ENCODE measurements at places on chromosomes 1 and 21.
A peak's percentile ranks its signal among the peaks of the same experiment; 100 is the strongest.

DNA sequence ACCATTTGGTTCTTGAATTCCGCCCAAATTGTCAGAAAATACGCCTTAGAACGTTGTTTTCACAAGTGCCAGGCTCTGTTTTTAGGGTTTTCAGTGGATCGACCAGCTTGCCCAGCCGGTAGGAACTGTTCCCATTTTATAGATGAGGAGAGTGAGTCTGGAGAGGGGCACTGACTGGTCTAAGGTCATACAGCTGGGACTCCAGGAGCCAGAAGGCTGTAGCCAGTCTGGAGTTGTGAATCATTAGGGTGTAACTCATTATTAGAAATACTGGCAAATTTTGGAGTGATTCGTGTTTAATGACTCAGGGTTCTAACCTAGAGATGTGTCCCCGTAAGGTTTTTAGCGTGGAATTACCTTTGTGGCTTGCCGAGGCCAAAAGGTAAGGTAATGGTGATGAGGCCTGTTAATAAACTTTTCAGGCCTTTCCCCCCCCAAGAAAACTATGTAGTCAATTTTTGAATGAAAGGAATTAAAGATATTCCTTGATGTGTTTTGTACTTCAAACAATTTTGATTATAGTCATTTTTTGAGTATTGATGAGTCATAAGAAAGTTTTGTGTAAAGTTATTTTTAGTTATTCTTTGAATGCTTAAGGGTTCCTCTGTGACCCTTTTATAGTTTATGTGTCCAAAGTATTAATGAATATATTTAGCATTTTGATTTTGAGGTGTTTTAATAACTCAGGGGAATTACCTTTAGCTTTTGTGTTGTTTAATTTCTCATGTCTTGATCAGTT is 2.1 kb downstream of the DYRK1A start:
- peak; percentile 23 for DNase-seq

DNA sequence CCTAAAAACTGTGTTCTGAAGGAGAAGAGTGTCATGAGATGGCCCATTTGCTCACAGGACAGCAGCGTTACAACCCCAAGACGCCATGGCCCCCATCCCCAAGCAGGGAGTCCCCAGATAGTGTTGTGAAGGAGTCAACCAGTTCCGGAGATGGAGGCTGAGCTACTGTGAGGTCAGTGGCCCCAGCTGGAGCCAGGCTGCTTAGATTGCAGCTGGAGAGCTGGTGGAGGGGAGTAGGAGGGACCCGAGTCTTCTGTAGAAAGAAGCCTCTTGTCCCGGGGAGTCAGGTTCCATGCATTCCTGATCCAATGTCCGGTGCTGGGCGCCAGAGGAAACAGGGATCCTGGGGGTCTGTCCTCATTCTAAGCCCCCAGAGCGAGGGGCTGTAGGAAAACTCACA is 93.5 kb upstream of the SIM2 start:
- no peak for DNase-seq

- DNase-seq: peak; percentile 62
Observed at GRCh38 chr1:43293896-43294760, 6.7 kb upstream of the TIE1 start.

- no peak for DNase-seq
Observed at GRCh38 chr1:10495952-10496351, 21.2 kb downstream of the PEX14 start.

DNA sequence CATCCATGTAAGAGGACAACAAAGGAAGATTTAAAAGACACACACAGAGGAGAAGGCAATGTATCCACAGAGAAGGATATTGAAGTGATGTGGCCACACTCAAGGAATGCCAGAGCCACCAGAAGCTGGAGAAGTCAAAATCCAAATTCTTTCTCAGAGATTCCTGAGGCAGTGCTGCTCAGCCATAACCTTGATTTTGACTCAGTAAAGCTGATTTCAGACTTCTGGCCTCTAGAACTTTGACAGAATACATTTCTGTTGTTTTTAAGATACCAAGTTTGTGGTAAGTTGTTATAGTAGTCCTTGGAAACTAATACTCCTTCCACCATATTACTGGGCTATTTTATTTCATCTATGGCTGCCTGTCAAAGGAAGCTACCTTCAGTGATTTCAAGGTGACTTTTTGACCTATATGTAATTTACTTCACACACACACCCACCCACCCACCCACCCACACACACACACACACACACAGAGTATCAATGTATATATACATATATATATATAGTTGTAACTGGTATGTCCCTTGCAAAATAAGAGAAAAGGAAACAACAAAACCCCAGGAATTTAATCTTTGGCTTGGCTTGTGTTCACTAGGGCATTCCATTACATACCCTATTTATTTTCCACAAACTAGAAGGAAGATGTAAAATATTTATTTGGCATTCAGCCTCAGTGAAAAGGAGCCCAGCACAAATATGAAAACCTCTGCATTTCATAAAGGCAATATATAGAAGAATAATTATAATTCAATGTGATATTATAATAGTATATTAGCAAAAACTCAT is 142.1 kb upstream of the PTGFR start:
- peak; percentile 81 for DNase-seq

DNA sequence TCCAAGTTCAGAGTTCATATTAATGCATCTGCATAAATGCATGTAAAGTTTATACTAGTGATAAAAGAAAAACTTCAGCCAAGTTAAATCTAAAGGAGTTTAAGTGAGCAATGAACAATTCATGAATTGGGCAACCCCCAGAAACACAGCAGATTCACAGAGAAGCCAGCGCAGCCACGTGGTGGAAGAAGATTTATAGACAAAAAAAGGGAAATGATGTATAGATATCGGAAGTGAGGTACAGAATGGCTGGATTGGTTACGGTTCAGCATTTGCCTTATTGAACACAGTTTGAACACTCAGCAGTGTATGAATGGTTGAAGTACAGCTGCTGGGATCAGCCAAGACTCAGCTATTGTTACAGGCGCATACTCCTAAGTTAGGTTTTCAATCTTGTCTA is 5.7 kb downstream of the AK5 start:
- DNase-seq: no peak

GRCh38 chr1:230463760-230464159 is 37.6 kb upstream of the PGBD5 start:
- no peak for DNase-seq

DNA sequence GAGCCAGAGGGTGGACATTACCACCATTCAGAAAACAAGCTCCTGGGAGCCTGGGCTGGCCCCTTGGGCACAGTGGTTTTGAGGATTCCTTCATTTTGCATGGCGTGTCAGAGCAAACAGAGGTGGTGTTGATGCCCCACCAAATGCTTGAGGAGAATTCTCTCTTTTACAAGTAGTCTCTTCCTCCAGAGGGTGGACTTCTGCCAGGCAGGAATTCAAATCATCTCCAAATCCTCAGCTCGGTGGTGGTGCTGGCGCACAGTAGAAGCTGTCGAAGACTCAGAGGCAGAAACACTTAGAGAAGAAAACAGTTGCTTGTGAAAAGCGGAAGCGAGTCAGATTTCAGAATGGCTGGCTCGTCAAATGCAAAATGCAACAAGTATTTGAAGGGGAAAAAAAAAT is 3.4 kb upstream of the CHI3L1 start:
- no peak for DNase-seq

DNA sequence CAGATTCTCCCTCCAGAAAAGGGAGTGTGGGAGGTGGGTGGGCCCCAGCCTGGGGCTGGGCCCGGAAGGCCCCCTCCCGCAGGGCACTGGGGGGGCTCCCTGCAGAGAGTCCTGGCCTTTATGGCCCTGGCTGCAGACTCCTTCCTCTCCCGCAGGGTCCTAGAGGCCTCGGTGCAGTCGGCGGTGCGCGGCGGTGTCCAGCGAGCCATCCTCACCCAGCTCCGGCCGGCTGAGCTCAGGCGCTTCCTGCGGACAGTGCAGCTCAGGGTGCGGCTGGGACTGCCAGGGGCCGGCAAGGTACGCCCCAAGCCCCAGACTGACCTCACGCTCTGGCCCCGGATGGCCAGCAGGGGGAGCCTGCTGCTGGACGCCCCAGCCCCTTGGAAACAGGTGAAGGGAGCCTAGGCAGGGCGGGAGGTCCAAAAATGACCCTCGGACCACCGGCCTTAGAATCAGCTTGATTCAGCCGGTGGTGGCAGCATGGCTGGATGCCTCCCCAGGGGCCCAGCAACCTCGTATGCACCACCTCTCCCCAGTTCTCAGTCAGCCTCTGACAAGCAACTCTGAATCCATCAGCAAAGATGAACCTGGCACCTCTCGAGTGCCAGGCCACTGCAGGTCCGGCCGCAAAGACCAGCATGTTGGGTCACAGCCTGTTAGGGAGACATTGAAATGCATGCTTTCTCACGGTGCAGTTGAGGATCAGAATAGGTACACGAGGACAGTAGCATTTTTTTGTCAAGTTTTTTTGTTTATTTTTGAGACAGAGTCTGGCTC is 20.6 kb downstream of the MTHFR start:
- peak; percentile 63 for DNase-seq
